NCI-H1417 treated with DMSO at 0.1 percent for 48 hours (cell line): ENCODE measurements at places on chromosomes 1 and 21.

DNA sequence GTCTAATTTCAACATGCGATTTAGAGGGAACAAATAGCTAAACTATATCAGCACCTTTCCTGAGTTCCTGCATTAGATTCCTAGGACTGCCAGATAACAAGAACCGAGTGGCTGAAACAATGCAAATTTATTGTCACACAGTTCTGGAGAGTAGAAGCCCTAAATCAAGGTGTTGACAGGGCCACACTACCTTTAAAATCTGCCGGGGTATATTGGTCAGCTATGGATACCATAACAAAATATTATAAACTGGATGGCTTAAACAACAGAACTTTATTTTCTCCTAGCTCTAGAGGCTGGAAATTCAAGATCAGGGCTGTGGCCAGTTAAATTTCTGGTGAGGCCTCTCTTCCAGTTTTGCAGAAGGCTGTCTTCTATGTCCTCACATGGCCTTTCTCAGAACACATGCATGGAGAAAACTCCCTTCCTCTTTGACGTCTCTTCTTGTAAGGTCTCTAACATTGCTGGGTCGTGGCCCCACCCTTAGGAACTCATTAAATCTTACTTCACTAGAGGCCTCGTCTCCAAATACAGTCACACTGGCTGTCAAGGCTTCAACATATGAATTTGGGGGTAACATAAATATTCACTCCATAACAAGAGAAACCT is 144.3 kb downstream of the FCRL5 start:
- no peak for DNase-seq

DNA sequence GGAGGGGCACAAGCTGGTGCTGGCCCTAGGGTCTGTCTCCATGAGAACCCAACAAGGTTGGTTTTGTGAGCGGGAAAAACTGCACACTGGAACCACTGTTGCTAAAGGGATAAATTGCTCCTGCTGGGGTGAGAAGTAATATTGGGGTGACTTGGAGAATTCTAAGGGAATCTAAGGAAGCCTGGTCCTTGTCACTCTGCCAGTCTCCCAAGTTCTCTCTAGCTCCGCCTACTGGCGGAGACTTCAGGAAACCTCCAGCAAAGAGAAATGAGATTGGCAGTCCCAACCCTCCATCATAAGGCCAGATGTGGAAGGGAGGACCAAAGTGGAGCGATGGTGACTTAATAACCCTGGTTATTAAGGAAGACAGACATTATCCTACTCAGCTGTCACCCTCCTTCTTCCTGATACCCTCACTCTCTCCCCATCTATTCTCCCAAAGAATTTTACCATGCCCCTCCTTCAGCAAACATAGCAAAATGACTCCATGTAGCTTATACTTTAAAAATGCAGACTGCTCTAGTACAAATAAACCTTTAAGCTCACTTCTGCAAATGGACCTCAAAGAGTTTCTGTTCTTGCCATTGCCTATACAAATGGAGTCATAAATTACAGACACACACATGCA is 2.7 kb downstream of the LCE1F start:
- DNase-seq: no peak

GRCh38 chr1:5917591-5918274 is 74.5 kb downstream of the NPHP4 start:
- no peak for DNase-seq

- DNase-seq: no peak
Observed at GRCh38 chr1:220139966-220140365, 46.0 kb downstream of the IARS2 start.

DNA sequence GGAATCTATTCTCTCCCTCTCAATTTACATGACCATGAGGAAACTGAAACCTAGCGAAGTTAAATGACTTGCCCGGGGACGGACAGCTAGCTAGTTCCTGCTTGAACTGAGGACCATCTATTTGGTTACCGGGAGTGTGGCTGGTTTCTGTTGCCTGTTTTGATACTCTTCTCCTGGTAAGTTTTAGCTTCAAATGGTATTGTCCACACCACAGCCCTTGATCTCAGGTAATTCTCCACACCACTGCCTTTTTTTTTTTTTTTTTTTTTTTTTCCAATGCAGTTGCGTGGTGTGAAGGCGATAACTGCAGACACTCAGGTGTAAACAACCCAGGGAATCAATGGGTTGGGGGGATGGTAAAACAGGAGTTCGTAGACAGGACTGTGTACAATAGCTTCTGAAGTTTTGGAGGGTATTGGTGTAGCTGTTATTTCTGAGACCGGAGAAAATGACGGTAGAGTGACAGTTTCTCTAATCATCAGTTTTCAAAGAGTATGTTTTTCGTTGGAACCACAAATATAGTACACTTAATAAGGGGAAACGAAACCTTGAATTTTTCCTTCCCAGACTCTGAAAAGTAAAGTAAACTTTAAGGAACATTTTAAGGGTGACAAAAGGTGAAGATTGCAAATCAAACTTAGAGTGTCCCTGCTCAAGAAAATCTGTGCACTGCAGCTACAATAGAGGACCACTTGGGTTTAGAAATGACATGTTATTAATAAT is 125.3 kb upstream of the CACYBP start:
- no peak for DNase-seq

DNA sequence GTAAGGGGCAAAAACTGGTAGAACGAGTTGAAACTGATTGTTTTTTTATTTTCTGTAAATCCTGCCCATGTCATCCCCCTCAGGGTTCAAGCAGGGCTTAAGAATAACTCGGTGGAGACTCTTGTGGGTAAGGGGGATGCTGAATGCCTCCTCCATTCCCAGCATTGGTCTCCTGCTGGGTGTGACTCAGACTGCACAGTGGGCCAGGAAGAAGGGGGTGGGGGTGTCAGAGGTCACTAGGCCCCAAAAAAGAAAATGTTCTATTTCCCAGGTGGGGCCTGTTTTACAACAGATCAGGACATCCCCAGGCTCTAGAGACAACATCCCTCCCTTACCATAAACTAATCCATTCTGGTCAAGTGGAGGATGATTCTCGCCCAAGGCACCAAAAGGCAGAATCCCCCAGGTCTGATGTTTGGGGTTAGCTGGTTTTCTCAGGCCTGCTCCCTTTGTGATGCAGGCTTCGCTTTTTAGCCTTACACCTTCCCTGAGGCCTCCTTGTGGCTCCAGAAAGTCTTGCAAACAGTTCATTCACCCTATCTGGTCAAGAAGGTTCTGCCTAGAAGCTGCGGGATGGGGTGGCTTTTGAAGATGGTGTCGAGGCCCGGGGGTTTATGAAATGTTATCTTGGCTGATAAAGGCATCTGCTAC is 10.7 kb upstream of the GRHL3 start:
- DNase-seq: no peak

- no peak for DNase-seq
Observed at GRCh38 chr1:6880951-6881690, 95.9 kb downstream of the CAMTA1 start.
